ENCODE measurements at places on chromosomes 1 and 21.

- no peak for DNase-seq
Measured at GRCh38 chr1:88878731-88879130, 12.6 kb downstream of the GTF2B start.

DNA sequence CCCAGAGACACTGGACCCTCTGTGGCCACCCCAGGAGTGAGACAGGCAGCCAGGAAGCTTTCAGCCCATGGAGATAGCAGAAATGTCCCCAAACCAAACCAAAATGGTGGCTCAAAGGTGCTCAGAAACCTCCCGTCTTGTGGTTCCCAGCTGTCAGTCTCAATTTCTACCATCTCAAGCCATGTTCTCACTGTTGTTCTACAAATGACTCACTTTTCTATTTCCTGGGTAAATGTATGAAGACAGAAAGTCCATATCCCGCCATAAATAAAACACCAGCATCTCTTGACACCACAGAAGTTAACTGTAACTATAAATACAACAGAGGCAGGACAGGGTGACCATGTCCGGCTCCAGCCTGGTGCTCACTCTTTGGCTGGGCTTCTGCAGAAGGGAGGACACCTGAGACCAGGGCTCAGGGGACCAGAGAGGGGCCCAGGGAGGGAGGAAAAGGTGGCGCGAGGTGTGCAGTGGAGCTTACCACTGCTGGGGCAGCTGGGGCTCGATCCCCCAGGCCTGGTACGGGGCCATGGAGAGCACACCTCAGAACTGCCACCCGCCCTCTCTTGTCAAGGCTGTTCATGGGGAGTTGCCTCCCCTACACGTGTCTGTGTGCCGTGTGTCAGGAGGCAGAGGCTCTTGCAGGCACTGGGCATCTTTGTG lies 43.6 kb downstream of the EPHB2 start:
- no peak for DNase-seq

DNA sequence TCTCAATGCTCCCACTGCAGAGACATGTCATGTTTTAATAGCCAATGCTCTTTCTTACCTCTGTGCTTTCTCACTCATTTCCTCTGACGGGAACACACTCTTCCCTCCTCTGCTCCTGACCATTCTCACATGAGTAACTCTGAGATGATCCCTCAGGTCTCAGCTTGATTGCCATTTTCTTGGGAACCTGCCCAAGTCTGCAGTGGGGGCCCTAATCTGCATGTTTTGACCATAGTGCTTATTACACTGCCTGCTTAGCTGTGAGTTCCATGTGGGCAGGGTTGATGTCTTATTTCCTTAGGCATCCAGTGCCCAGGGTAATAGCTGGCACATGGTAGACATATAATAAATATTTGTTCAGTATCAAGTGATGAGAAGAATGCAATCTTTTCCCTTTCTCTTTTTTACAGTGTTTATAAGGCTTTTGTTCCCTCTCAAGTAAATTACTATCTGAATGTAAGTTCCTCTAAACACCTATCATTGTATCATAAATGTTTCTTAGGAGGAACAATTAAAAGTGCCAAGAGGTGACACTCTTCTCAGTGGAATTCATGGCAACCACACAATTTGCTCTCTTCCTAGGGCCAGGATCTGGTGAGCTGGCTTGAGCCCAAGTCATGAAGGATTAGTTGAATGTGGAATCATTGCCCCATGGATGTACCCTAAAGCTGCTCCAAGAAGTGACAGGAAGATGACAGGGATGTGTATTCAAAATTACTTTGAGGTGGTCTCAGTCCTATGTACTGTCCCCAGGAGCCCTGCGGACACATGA lies 485.4 kb upstream of the USP24 start:
- no peak for DNase-seq

DNA sequence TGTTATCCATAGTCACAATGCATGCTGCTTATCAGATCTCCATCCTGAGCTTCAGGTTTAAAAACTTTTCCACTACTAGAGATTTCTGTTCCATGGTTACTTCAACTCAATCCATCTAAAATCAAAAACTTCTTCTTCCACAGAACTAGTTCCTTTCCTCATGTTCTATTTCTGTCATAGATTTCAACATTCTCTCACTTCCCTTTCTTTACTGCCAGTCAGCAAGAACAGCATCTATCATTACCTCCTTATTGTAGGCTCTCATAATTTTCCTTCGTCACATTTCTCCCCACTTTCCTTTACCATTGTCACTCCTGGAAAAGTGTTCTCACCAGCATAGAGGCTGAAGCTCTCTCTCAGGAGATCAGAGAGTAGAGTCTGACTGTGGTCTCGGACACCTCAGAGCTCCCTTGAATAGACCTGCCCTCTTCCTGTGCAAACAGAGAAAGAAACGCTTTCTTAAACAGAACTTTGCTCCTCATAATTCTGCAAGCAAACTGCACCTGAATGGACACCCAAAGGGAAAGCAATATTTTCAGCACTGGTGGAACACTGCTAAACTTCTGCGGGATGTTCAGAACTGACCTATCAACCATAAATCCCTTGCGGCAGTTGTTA lies 48.7 kb upstream of the KIRREL1 start:
- peak; percentile 47 for DNase-seq

- DNase-seq, result no peak
Measured at GRCh38 chr1:115837740-115838421, 3.0 kb downstream of the NHLH2 start.

DNA sequence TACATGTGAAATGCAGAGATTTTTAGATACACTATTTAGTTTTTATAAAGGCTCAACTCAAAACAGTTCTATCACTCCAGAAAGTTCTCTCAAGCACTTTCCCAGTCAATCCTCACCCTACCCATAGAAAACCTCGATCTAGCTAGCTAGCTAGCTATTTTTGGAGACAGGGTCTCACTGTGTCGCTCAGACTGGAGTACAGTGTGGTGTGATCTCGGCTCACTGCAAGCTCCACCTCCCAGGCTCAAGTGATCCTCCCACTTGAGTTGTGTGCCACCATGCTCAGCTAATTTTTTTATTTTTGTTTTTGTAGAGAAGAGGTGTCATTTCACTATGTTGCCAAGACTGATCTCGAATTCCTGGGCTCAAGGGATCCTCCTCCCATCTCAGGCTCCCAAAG lies 236.9 kb downstream of the RERE start:
- no peak for DNase-seq

GRCh38 chr1:85571828-85572227 lies 8.7 kb upstream of the CCN1 start:
- no peak for DNase-seq

DNA sequence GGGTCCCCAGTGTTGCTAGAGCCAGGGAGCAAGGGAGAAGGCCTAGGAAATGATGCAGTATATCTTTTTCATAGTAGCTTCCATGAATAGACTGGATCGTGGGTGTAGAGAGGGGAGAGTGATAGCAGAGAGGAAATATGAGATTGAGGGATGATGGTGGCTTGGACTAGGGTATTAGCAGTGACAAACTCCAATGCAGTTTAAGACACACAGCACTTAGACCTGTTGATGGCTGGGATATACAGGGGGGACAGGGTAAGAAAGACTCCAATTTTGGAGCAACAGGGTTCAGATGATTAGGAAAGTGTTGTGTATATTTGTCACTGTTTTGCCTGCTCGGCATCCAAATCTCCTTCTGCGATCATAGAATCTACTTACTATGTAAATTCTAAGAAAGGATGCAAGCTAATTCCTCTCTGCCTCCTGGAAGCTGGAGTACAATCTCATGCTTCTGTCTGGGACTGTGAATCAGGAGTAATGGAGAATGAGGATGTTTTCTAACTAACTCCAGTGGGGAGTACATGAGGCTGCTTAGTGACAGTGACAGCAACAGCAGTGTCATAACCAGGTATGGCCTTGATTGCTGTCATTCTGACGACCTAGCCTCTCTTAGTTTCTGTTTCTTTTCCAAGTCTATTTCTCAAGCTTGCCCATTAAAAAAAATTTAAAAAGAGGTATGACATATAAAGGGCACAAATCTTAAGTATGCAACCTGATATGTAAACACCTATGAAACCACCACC lies 47.5 kb downstream of the SYDE2 start:
- no peak for DNase-seq

- no peak for DNase-seq
Measured at GRCh38 chr1:207040181-207040533, 7.6 kb upstream of the C1orf116 start.

GRCh38 chr1:39109644-39110043 lies 83.5 kb downstream of the NDUFS5 start:
- no peak for DNase-seq

DNA sequence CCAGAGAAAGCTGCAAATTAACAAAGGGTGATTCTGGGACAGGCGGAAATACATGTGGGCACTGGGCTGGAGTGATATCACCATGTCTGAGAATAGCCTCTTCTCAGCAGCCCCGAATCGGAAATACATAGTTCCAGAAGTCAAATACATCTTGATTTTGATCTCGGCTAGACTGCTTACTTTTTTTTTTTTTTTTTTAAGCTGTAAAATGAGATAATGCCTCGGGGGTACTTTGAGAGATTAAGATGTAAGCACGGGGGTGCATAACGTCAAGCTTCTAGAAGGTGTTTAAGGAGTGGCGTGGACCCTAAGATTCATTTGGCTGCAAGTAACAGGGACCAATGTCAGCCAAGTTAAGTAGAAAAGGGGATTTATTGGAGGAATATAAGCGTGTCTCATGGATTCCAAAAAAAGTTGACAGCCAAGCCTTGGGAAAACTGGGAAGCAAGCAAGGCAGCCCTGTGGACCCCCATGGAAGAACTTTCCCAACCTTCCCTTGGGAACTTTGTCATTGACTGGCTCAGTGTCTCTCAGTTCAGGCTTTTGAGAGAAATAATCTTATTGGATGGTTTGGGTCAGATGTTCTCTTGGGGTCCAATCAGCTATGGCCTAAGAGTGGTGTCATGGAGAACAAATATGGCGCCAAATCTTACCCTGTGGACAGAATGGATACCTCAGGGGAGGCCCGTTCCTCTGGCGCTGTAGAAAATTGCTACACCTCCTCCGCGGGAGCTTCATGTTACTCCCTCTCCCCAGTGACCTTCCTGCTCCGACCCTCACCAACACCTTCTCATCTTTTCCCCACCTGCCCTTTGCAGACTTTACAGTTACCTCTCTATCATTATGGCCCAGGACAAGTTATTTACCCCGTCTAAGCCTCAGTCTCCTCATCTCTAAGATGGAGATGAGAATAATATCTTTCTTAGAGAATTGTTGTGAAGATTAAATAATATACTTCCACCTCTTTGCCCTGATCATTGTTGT lies 186.6 kb downstream of the KAZN start:
- no peak for DNase-seq

- DNase-seq, result no peak
Measured at GRCh38 chr21:26288026-26288425, 117.5 kb upstream of the APP start.

DNA sequence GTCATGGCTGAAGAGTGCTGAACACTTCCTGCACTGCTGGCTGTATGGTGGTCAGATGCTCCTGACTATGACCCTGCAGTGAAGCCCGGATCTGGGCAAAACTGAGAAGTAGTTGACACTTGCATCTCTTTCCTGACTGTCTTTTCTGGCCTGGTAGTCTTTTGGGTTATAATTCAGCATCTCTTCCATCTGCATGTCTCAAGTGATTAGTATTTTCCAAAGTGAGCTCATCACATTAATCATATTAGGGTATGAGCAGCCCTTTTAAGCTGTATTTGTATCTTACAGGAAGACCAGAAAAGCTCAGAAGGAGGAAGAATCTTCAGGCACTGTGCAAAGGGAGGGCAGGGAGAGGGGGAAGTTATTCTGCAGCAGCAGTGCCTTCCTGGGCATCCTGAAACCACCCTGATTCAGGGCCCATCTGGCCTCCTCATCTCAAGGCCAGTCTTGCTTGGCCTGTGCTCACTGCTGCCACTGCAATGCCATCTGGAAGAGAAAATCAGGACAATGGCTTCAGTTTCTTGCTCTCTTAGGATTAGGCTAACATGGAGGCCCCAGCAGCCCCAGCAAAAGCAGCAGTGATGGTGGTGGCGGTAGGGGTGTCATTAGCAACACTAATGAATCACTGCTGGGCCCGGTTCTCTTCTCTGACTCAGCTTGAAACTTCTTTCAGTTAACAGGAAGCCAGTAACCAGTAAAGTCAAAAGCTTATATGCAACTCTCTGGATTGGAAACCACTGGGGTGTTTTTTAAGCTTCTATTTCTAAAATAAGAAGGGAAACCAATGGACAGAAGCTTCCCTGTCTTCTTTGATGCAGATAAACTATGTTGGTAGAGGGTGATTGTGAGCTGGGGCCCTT lies 63.3 kb upstream of the WDR26 start:
- peak; percentile 84 for DNase-seq

- no peak for DNase-seq
Measured at GRCh38 chr1:119631433-119632102, 16.5 kb downstream of the ZNF697 start.

DNA sequence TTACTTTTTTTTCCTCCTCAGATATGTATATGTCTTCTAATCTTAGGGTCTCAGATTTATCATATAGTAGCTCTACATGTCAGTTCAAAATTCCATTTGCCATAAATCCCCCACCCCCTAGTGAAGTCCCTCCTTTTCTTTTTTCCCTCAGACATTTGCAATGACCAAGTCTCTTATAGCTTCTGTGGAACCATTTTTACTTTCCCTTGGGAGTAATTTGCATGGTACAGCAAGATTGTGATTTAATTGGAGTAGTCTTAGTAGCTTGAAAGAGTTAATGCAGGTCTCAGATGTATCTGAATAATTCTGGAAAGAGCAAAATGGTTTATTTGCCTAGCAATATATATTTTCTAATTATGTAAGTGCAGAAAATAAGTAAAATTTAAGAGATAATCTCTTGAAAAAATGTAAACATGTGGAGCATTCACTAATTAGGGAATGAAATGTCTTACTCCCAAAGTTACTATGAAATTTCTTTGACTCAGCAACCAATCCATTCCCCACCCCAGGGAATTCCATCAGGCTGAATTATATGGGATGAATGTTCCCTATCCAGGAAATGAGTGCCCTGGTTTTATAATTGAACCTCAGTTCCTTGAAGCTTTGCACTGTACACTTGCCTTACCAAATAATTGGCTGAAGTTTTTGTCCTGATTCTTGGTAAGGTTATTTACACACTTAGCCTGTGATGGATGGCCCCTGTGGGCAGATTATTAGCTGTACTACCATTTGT lies 267.0 kb downstream of the DNM3 start:
- DNase-seq, result no peak

DNA sequence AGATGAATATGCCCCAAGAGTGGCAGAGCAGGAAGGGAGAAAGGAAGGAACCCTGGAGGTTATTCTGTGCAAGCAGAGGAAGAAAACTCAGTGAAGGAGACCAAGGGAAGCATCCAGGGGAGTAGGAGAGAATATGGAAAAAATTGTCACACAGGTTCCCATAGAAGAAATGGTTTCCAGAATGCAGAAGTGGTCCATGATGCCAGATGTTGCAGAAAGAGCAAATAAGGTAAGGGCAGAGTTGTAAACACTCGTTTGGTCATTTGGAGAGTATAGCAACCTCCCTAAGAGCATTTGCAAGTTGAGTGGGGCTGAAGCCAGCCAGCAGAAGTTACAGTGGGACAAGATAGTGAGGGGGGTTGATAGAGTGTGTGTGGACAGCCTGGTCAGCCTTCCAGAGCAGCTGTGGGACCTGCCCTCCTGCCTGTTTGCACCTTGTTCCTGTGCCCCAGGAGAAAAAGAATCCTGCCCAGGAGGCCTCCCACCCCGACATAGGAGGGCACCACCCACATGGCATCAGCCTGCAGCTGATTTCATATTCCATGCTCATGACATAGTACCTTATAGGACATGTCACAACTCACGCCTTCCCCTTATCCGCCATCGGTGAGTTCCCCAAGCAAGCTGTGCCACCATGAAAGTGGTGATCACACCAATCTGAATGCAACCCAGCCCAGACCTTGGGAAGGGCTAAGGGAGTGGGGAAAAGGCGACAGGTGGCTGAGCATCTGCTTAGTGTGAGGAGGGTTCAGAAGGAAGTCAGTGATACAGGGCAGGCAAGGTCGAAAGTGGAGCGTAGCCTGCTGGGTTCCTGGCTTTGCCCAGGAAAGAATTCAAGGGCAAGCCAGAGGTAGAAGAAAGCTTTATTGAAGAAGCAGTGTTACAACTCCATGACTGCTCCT lies 8.2 kb upstream of the NEK2 start:
- no peak for DNase-seq

Data from NB4 (cell line).